ENCODE measurements at places on chromosomes 2 and 18.

DNA sequence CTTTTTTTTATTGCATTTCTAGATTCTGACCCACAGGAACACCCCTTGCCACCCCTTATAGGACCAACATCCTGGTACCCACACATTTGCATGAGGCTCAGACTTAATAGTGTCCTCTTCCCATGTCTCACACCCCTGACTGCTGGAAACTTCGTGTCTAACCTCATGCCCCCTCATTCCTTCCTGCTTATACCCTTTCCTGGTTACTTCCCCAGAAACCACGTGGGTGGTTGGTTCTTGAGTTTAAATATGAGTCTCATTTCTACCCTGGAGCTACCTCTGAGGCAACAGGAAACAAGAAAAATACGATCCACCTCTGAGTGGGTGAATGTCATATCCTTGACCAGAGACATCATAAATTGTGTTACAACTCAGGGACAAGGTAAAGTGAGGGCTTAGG lies 1.6 kb downstream of the TNP1 start:
- DNase-seq, result no peak

DNA sequence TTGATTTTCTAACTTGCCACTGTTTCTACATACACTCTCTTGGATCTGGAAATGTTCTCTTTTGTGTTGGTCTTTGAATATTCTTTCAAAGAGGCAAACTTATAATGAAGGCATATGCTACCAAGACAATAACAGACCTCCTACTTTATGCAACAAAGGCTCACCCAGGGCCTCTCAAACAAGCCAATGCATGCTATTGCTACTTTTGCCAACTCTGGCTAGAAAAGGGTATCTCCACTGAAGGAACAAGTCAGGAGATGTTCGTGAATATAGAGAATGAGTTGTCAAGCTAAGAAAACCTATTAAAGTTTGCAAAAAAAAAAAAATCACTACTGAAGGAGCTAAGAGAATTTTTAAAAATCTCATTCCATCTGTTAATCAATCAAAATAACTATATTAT lies 15.9 kb upstream of the DSG2 start:
- no peak for DNase-seq

DNA sequence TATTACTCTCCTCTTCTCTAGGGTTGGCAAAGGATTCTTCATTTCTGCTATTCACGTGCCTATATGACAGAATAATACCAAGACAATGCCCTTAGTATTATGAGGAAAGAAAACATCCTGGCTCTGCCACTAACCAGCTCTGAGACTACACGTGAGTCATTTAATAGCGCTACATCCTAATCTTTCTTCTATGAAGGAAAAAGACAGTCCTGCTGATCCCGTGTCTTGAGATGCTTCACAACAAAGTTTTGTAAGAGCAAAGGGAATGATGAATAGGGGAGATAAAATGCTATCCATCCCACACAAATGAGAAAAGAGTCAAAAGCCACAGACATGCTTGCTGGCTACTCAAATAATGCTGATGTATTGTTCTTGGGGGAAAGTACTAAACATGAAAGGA lies 152.8 kb downstream of the PID1 start:
- DNase-seq, result no peak

GRCh38 chr18:53792762-53793161 lies 431.7 kb downstream of the MBD2 start:
- DNase-seq, result no peak

GRCh38 chr18:54090856-54091255 lies 133.6 kb downstream of the MBD2 start:
- no peak for DNase-seq

DNA sequence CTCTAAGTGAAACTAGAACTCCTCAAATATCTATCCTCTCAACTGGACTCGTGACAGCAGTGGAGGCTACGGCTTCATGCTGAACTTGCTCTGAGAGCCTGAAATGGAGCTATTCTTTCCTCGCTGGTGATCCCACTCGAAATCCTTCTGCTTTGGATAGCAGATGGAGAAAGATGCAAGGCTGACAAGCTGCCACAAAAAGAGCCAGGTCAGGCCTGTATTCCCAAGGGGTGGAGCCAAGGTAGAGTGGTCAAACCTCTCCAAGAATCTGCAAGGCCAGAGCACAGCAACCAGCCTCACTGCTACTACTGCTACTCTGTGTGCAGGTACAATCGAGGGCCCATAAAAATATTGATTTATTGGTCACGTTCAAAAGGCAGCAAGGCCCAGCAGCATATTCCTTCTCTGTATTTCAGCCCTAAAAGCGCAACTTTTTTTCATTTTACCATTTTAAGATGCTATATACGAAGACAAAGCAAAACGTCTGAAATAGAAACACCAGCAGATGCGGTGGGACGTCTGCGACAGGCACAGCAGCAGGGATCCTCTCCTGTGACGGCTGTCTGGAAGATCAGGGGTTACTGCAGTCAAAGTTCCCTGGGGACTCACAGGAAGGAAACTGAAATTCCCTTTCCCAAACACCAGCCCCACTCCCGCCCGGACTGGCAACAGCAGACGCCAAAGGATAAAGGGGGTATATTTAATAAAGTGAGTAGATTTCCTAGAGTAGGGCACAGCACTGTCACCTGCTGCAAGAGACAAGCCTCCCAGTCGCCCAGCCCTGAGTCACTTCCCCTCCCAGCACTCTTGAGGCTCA lies 2.4 kb downstream of the SPRED2 start:
- DNase-seq, result no peak

Measured in BJ (cell line).